Posterior vena cava (tissue), 2 donors: ENCODE measurements at places on chromosomes 2 and 18. TPM values are rescaled to one million over a fixed set of nuclear protein-coding genes. Genes with fewer than 3 reads are reported as not detected.
A peak's percentile ranks its signal among the peaks of the same experiment; 100 is the strongest.

The GPR75 gene
- 2.1 TPM for total RNA-seq

The DCDC2C gene
- total RNA-seq: not detected

The MREG gene
- 0.74 TPM for total RNA-seq

The POMC gene
- total RNA-seq: 2.2 TPM

The DPP10 gene
- total RNA-seq: not detected

The CHST9 gene
- 0.14 TPM for total RNA-seq

DNA sequence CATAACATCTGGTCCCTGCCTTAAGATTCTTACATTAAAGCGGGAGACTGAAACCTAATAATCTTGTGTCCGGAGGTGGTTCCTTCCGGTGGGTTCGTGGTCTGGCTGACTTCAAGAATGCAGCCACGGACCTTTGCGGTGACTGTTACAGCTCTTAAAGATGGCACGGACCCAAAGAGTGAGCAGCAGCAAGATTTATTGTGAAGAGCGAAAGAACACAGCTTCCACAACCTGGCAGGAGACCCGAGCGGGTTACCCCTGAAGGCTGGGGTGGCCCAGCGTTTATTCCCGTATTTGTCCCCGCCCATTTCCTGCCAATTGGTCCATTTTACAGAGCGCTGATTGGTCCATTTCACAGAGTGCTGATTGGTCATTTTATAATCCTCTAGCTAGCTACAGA, 122.3 kb upstream of the SIX2 start:
- no peak for DNase-seq

GRCh38 chr18:79853993-79854364, 56.2 kb downstream of the KCNG2 start:
- DNase-seq: peak; percentile 71

DNA sequence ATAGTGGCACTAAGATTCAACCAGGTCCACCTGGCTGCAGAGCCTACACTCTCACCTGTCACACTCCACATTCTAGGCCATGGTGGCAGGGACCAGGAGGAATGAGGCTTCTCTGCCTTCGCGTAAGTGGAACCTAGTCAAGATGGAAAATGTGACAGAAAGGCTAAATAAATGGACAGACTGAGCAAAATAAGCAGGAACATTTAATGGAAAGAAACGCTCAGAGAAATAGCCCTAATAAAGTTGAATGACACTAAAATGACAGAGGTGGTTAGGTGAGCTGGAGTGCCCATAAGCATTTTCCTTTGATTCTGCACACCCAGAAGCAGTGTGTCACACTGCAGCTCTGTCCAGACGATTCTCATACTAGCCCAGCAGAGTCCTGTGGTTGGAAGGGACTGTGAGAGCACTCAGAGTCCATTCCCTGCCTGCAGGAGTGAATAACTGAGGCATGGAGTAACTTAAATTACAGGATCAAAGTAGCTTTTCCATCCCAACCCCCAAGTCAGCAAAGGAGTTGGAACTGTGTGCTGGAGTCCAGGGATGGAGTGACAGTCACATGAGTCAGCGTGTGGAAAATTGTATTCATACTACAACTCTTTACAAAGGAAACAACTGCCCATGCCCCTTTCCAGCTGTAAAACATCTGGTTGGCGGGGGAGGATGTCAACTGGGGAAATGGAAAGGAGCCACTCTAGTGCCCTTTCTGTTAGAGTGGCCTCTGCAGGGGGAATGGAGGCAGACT, 105.4 kb upstream of the LGALSL start:
- DNase-seq: no peak

GRCh38 chr2:201128933-201129505, 13.1 kb downstream of the CFLAR start:
- no peak for DNase-seq
